Stimulated activated CD4-positive, alpha-beta T cell treated with anti-CD3 and anti-CD28 coated beads, TNF-alpha, amount 100 ng/mL, for 24 hours (primary cell): ENCODE measurements at places on chromosomes 7 and 10.

DNA sequence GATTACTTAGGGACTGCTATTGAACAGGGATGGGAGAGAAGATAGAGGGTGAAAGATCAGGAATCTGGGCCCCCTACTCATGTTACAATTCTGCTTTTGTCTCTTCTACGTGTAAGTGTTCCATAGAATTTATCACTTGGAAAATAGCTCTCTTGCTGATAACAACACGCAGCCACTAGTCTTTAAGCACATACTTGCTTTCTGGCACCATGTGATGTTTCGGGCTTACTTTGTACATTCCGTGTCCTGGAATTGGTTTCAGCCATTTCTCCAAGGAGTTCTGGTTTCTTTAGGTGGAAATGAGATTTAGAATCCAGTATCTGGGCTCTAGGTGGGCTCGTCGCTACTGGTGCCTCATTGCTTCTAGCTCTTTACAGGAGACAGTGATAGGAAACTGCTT lies 59.7 kb downstream of the TFAM start:
- no peak for DNase-seq

GRCh38 chr10:101297901-101298486 lies 56.0 kb upstream of the BTRC start:
- peak; percentile 61 for DNase-seq

DNA sequence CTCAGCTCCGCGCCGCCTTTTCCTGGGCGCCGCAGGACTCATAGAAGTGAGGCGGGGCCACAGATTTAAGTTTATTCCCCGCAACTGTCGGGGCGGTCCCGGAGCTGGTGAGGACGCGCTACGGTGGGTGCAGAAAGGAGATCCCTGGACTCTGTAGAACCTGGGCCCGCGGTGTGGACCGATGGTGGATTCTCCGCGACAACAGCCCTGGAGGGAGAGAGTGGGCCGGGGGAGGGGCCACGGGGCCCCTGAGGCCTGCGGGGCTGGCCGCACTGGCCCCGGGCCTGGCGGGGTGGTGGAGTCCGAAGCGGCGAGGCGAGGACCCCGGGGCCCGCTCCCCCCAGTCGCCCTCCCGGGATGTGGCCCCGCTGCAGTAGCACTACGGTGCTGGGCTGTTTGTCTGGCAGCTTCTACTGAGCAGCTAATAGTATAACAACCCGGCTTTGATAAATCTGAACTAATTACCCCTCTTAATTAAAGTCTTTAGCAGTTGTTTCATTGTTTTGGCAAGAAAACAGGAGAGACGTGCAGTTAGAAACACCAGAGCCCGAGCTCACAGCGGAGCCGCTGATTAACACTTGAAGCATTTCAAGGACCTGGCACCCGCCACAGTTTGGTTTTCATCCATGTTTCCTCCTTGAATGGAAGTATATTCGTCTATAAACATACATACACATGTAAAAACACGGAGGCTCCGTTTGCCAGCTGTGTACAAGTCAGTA lies 4.2 kb downstream of the FEZF1 start:
- no peak for DNase-seq

DNA sequence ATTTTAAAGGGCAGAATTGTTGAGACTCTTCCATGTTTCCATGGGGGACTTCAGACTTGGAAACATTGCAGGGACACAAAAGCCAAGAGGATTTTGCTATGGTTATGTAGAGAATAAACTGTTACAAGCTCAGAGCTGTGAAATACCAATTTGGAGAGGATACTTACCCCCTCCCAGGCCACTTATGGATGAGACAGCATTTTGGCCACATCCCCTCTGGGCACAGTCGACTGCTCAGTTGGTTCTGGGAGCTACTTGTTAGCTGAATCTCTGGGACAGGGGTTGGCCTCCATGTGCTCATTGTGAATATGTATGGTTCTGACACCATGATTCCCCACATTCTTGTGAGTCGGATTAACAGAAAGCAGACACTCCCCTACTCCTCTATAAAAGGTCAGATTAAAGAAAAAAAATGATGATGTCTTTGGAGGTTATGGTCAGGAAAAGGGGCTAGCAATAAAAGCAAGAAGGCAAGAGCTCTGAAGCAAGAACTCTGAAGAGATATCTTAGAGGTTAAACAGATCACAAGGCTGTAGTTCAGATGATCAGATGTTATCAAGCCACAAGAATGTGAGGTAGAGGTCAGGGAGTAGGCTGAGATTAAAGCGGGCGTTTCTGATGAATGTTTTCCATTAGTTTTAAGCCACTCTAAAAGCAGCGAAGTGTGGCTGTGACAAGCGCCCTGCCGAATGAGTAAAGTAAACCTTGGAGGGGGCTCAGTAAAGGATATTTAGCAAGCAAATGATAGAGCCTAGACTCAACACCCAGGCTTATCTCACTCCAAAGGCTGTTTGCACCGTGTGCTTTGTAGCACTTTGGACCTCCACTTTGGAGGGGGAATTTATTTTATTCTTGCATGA lies 17.2 kb downstream of the STAMBPL1 start:
- no peak for DNase-seq

GRCh38 chr10:72066318-72067284 lies 21.8 kb downstream of the SPOCK2 start:
- DNase-seq: no peak

- DNase-seq: no peak
These were observed 9.2 kb upstream of the ABCB1 start for GRCh38 chr7:87609916-87610315.

- no peak for DNase-seq
These were observed 287.6 kb upstream of the HGF start for GRCh38 chr7:82057476-82057875.

- DNase-seq: no peak
These were observed 267.8 kb upstream of the MYO3A start for GRCh38 chr10:25666276-25666675.

DNA sequence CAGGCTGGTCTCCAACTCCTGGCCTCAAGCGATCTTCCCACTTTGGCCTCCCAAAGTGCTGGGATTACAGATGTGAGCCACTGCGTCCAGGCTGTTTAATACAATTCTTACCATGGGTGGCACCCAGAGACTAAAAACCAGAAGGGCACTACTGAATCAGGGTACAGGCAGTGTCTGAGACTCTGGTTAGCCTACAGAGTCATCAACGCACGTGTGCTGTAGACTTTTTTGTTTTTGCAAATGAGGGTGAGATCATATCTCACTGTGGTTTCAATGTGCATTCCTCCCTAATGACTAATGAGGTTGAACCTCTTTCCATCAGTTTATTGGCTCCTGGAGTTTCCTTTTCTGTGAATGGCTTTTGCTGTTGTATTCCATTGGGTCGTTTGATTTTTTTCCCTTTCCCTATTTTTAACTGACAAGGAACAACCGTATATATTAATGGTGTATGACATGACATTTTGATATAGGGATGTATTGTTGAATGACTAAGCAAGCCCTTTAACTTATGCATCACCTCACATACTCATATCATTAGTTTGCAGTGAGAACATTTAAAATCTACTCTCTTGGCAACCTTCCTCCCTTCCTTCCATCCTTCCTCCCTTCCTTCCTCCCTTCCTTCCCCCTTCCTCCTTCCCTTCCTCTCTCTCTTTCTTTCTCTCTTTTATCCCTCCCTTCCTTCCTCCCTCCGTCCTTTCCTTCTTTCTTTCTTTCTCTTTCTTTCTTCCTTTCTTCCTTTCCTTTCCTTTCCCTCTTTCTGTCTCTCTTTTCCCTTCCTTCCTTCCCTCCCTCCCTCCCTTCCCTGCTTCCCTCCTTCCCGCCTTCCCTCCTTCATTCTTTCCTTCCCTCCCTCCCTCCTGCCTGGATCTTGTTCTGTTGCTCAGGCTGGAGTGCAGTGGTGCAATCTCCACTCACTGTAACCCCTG lies 9.3 kb upstream of the TMEM270 start:
- peak; percentile 22 for DNase-seq

DNA sequence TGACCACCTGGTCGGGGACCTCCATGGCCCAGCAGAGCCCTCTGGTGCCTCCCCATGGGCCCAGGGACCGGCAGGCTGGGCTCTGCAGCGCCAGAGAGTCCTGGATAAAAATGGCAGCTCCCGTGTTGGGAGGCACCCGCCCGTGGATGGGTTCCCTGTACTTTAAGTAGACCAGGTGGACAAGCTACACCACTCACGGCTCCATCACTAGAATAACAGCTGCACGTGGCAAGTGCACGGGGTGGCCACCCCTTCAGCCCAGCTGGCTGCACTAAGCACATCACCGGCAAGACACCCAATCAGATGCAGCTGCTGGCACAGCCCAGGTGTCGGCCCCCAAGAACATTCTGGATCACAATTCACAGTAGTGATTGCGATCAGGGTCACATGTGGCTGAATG lies 69.8 kb downstream of the DIP2C start:
- no peak for DNase-seq

- no peak for DNase-seq
These were observed 51.5 kb downstream of the CCDC71L start for GRCh38 chr7:106609416-106609815.

DNA sequence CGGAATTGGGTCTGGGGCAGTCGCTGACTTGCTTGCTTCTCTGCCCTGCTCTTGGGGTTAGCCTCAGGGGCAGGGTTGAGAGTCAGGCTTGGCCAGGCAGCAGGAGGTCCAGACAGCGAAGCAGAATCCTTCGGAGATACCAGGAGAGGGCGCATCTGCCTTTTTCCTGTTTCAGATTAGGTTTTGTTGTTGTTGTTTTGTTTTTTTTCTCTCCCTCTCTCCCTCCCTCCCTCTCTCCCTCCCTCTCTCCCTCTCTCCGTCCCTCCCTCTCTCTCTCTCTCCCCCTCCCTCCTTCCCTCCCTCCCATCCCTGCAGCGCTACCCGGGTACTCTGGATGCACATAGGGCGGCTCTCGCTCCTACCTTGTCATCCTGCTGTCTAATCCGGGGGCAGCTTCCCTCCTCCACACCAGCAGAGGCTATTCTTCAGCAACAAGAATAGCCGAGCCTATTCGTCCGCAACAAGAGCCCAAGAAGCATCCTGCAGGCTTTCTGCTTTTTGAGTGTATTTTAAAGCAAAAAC lies 758 bp upstream of the OPTN start:
- no peak for DNase-seq

GRCh38 chr10:69057261-69057950 lies 30.5 kb upstream of the SRGN start:
- DNase-seq: no peak

DNA sequence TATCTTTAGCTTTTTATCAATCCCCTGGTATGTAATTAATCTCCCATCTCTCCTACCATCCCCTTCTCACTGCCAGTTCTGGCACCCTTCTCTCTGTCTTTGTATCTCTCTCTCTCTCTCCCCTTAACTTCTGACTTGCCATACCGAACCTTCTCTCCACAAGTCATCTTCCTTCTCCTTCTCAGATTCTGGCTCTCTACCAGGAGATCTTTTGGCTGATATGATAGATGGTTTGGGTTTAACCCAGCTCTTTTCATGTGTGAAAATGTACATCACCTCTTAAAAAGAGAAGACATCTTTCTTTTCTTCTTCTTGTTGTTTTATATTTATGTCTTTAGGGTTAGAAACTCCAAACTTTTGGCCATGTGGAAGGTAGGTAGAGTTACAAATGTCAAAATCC lies 196.7 kb downstream of the HGF start:
- DNase-seq: no peak

GRCh38 chr10:89362929-89363328 lies 14.9 kb upstream of the IFIT1B start:
- DNase-seq: no peak

DNA sequence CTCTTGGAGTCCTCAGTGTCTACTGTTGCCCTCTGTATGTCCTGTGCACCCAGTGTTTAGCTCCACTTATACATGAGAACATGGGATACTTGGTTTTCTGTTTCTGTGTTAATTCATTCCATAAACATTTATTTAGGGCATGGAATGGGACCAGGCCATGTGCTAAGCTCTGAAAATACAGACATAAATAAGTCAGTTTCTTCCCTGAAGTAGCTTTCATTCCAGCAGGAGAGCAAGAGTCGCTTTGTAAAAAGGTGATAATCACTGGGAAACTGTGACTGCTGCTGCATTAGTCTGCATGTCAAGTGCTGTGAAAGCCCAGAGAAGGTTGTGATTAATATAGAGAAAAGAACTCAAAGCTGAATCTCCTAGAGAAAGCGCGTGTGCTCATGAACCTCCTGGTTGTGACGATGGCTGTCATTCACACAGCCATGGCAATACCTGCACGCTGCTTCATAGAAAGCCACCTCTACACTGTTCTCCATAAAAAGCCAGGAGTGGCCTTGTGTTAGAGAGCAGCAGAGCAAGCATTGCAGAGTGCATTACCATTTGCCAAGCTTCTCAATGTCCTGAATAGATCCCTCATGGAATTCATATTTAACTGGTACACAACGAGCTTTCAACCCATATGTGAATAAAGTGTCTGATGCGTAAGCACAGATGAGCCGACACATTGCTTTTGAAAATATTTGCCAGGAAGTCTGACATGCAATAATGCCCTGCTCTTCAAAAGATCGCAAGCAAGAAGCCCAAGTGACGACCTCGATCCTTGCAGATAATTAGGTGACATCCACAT lies 30.6 kb upstream of the PITRM1 start:
- DNase-seq: no peak

- DNase-seq: no peak
These were observed 105.6 kb downstream of the SMURF1 start for GRCh38 chr7:99038086-99038855.

DNA sequence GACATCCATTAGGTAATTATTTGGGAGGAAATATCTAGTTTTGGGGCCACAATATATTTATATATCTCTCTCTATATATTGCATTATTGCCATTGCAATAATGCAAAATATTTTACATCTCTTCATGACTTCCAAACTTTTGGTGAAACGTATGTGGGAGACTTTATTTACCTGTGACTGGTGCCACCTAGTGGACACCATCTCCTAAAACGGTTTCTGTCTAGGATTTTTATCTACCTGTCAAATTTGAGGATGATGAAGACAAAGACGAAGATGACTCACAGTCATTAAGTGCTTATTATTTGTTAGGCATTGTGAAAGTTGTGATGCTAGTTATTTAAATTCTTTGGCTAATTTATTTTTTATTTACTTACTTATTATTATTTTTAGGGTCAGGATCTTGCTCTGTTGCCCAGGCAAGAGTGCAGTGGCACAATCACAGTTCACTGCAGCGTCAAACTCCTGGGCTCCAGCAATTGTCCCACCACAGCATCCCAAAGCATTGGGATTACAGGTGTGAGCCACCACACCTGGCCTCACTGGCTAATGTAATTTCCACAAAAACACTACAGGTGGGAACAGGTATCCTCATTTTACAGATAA lies 18.7 kb upstream of the CBLL1 start:
- DNase-seq: peak; percentile 30

DNA sequence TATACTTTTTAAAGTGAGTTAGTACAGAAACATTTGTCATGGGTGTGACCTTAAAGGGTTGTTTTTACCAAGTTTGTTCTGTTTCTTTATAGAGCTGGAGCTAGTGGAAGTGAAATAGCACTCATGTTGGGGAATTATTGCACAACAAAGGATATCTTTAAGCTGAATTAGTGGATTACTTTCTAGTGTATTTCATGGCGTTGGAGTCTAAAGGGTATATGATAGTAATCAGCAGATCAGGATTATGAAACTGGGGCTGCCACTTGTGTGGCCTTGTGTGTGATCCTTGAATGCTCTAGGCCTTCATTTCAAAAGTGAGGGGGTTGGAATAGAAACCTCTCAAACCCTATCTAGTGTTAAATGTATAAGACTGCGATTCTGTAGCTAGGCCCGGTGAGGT lies 123.6 kb downstream of the LYZL1 start:
- DNase-seq: no peak

- DNase-seq: no peak
These were observed 136.3 kb downstream of the DOCK4 start for GRCh38 chr7:112069879-112070321.
